ENCODE measurements at places on chromosomes 13 and 19.

- DNase-seq, result no peak
Measured at GRCh38 chr13:99663185-99663825, 162.0 kb downstream of the TM9SF2 start.

DNA sequence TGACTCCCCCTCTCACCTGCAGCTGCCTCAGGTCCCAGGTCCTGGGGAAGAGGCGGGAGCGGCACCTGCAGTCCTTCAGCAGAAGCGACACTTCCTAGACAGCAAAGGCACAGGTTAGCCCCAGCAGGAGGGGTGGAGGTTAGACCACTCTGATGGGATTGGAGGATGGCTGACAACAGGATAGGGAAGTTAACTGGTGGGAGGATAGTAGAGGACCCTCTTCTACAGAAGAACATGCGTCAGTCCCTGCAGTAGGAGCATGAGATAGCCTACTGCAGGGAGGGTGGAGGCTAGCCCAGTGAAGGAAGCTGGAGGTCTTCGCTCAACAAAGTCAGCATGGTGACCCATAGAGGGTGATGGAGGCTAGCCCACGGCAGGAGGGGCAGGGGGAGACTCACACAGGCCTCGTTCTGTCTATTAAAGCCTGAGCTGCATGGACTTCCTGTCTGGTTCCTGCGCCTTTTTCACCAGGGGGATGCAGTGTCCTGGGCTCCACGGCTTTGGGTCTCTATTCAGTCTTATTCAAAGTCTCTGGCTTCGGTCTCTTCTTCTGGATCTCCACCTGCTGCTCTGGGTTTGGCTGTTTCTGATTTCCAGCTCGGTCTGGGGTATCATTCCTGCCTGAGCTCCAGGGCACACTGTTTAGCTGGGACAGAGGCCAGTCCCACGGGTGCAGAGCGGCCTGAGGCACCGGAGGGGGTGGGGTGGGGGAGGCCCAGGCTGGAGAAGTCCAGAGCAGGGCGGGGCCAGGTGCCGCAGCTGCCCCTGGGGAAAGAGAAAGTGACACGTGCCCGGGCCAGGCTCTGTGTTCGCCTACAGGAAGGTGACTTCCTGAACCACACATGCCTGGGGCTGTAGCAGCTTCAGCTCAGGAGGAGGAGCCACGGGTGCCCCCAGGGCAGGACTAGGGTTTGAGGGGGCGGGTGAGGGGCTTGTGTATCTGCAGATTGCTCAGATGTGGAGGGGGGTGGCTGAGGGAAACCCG lies 7.3 kb downstream of the IFNL3 start:
- no peak for DNase-seq

DNA sequence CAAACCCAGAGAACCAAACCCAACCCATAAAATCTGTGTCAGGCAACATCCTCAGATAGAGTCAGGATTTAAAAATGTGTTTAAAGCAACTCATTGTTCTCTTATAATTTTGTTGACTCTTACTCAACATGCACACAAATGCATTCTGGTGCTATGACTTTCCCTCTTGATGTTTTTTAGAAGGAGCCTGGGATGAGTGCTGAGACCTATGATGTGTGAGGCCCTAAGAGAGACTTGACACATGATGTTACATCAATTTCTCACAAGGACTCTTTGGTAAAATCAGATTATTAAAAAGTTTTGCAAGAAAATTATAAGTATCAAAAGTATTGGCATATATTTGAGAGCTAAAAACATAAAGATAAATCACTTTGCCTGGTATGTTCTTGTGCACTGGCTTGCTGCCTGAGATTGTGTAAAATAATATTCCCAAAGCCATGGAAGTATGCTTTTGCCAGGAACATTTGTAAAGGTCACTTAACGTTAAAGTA lies 173.9 kb downstream of the DCLK1 start:
- DNase-seq, result no peak

DNA sequence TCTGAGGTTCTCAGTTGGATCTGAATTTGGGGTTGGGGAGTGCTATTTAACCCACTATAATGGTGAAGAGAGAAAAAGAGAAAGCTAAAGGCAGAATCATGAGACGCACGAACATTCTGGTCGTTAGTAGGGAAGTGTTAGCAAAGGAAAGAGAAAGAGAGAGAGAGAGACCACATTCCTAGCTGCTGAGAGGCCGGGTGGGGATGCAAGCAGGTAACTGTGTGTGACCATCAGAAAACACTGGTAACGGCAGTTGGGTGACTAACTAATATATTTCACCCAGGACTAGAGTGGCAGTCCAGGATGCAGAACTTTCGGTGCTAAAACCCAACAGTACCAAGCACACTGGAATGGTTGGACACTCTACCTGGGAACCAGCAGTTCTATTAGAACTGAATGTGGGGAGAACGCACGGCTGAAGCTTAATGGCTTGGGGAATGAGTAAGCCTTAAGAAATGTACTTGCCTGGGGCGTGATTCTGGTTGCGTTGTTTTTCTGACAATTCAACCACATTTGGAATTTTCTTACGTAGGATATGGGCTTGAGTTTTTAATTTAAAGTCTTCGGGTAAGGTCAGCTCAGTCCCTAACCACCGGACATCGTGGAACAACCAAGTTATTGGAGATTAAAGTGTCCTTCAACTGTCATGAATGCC lies 130.2 kb downstream of the DNAJC15 start:
- peak; percentile 70 for DNase-seq

- no peak for DNase-seq
Measured at GRCh38 chr19:1125601-1126467, 22.0 kb downstream of the GPX4 start.

DNA sequence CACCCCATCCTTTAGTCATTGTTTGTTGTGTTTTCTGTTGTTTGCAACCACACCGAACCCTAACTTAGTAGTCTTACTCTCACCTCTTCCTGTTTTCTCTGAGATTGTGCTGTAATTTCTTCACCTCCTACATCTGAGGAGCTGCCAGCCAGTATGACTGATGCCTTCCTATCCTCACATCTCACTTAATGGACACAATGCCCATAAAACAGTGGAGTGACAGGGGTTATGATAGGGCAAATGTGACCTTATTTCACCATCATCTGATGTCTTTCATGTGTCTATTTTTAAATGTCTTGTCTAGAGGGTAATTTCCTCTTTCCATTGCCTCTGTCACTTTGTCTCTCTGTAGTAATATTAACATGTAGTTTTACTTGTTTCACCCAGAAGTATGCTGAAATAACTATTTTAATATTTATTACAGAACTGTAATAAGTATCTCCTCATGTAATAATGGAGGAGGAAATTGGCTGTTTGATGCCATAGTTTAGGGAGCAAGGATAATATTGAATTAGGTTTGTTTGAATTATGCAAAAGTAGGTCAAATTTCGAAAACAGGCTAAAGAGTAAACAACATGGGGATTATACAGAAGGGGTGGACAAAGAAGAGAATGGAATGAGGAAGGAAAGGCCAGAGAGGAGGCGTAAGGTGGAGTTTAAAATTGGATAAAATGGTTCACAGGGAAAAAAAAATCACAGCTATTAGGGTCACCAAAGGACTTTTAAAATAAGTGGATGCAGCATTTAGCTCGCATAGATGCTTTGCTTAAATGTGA lies 103.5 kb upstream of the SPRY2 start:
- no peak for DNase-seq

GRCh38 chr13:24043590-24044350 lies 116.8 kb upstream of the SPATA13 start:
- DNase-seq, result no peak

DNA sequence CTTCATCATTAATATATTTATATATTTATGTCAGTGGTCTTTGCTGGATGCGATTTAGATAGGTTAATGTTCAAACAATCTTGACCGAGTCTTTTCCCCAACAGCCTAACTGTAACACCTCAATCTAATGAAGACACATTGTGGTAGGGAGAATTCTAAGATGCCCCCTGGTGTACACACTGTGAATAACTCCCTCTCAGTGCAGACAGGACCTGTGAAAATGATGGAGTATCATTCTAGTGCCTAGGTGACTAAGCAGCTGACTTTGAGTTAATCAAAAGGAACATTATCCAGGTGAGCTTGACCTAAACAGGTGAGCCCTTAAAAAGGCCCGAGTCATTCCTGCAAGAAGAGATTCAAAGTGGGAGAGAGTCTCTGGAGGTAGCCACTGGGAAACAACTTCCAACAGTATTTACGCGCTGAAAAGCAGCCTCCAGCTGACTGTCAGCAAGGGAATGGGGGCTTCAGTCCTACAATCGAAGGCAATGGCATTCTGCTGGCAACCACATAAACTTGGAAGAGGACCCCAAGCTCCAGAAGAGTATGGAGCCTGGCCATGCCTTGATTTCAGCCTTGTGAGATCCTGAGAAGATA lies 28.0 kb upstream of the KBTBD7 start:
- DNase-seq, result peak; percentile 57

GRCh38 chr13:97588993-97589392 lies 155.0 kb downstream of the RAP2A start:
- DNase-seq, result no peak

DNA sequence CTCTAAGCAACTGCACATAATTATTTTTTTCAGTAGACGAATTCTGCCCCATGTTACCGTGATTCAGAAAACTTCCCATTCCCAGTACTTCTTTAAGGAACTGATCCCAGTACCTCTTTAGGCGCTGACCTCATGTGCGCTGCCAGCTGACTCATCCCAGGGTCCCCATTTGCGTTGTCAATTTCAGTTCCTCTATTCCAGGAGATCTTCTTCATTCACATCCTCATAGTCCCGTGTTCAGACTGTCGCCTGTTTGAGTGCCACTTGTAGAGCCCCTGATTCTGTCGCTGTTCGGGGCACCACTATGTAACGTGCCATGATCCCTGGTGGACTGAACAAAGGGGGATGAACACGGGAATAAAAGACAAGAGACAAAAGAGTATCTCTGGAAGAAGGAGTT lies 16.4 kb downstream of the FPR3 start:
- DNase-seq, result no peak

DNA sequence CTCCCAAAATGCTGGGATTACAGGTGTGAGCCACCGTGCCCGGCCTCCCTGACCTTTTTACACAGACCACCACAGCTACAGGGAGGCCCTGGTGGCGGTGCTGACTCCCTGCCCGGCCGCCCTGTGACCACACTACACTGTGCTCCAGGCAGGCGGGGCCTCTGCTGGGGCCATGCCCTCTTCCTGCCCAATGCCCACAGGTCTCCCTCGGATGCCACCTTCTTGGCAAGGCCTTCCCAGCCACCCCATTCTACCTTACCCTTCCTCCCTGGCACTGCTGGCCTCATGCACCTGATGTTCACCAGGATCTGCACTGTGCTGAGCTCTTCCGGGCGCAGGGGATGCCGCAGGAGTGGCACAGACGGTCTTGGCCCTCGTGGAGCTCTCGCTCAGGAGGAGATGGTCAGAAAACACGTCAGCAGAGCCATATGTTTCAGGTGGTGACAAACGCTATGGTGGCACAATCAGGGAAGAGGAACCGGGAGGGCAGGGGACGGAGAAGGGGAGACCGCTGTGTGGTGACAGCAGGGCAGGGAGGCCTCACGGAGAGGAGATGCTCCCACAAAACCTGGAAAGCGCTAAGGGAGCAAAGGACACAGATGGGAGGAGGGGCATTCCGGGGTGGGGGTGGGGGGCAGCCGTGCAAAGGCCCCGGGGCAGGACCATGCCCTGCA lies 4.1 kb downstream of the PIP5K1C start:
- DNase-seq, result no peak

GRCh38 chr13:98305670-98306069 lies 128.6 kb upstream of the RNF113B start:
- DNase-seq, result no peak

- DNase-seq, result peak; percentile 40
Measured at GRCh38 chr19:41993612-41994483, at the start of gene ATP1A3. TSS of gene ATP1A3 (minus strand) at chr19:41994230. CDS start at chr19:41994076, 154 bp downstream.

DNA sequence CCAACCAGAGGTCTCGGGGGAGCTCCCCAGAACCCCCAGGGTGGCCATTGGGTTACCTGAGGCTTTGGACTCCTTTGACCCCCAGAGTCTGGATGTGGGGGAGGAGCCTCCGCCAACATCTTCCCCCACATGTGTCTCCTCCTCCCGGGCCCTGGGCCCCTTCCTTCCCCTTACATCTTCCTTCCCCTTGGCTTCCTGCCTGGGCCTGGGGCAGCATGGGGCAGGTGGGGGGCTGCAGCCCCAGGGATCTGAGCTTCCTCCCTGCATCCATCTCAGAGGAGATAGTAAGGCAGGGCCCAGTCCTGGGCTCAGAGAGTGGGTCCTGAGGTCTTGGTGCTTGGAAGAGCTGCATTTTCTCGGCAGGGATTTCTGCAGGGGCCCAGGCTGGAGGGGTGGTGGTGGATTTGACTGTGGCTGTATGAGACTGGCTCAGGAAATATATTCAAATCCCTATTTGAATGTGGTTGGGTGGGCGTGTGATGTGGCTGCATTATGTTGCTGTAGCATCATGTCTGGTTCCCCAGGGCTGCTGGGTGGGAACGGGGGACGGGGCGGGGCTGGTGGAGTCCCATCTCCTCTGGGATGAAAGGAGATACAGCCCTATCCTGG lies 919 bp downstream of the VAV1 start:
- no peak for DNase-seq

DNA sequence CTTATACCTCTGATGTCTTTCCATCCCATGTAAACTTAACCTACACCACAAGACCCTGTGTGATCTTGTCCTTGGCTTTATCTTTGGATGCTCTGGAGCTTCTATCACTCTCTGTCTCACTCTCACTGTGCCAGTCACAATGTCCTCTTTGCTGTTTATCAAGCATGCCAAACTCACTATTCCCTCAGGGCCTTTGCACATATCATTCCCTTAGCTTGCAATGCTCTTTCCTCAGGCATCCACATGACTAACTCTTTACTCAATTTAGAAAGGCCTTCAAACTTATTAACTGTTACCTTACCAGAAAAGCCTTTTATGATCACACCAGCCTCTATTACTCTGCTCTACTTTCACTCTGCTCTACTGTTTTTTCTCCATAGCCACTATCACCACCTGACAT lies 354.1 kb downstream of the RFC3 start:
- peak; percentile 59 for DNase-seq

DNA sequence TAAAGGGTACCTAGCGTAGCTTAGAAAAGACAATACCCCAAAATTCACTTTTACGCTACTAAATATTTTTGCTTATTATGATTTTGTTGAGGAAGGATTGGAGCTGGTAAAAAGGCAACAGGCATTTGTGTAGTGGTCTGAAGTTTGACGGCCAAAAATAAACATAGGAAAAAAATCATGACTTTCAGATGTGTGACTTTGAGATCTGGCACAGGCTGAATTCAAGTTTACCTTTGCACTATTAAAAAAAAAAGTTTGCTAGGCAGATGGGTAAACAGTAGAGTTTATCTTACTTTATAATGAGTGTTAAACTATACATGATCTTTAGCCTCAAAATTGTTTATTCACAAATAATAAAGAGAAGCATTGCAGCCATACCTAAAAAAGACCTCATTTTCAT lies 24.3 kb upstream of the INTS6 start:
- no peak for DNase-seq

- no peak for DNase-seq
Measured at GRCh38 chr13:98246538-98247172, 69.6 kb upstream of the RNF113B start.

DNA sequence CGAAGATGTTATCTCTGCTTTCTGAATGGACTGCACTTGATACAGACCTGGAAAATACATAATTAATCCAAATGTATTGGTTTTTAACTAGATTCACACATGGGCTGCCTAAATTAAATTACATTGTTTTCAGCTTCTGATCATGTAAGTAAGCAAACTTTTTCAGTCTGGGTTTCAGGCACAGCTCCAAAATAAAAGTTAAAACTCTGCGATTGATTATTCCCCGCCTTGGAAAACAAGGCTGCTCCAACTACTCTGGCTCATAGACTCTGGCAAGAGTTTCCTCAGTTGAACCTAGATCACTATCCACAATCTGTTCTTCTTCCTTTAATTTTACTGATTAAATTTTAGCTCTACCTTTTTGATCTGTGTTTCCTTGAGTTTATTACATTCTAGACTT lies 526.0 kb upstream of the SPRY2 start:
- no peak for DNase-seq
